NCI-H774 (cell line): ENCODE measurements at places on chromosomes 7 and 10.

- DNase-seq: no peak
These were observed 68.8 kb downstream of the PCGF5 start for GRCh38 chr10:91289305-91289704.

- no peak for DNase-seq
These were observed 48.0 kb upstream of the HMX3 start for GRCh38 chr10:123087786-123088185.

DNA sequence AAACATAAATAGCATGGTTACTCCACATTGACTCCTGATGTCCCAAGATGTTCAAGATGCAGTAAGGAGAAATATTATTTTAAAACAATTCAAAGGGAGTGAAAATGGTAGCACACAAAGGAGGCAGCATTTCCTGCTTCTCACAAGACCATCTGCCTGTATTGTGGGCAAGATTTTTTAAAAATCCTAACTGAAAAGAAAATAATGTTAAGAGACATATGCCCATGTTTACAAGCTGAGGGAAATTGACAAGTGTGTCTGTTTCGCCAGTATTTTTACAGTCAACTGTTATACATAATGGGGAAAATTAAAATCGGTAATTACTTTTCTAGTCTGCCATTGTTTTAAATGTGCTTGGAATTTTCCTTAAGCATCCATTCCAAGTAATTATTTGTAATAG lies 646.2 kb upstream of the C7orf33 start:
- DNase-seq: no peak

DNA sequence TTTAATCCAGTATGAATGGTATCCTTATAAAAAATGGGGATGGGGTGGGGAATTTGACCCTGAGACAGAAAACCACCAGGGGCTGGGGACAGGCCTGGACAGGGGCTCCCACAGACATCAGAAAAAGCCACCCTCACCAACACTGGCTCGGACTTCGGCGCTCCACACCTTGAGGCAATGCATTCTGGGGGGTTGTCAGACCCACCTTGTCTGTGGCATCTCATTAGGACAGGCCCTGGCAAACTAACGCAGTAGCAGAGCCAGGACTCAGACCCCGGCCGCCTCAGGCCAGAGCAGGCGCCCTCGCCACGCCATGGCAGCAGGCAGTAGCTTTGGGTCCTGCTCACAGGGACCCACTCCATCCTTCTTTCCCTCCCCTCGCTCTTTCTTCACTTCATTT lies 160.1 kb downstream of the CCDC3 start:
- DNase-seq: no peak

DNA sequence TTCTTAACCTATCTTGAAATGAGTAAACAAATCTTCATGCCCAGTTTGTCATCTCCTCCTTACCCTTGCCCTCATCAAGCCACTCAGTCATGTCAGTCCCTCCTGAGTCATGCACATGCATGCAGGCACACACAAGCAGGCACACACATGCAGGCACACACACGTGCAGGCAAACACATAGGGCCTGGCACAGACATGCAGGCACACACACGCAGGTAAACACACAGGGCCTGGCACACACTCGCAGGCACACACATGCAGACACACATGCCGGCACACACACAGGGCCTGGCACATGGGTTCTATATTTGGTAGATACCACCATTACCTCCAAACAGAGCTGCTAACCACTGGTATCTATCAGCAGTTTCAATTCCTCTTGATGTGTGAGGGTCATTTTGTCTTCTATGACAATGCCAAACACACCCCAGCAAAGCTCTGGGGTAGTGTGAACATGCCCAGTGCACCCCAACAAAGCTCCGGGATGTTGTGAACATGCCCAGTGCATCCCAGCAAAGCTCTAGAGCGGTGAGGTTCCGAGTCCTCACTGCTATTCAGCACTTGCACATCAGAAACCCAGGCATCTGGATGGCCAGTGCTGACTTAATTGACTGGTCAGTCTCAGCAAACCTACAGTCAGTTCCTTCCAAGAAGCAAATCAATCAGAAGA lies 563.8 kb downstream of the PTPRN2 start:
- no peak for DNase-seq

DNA sequence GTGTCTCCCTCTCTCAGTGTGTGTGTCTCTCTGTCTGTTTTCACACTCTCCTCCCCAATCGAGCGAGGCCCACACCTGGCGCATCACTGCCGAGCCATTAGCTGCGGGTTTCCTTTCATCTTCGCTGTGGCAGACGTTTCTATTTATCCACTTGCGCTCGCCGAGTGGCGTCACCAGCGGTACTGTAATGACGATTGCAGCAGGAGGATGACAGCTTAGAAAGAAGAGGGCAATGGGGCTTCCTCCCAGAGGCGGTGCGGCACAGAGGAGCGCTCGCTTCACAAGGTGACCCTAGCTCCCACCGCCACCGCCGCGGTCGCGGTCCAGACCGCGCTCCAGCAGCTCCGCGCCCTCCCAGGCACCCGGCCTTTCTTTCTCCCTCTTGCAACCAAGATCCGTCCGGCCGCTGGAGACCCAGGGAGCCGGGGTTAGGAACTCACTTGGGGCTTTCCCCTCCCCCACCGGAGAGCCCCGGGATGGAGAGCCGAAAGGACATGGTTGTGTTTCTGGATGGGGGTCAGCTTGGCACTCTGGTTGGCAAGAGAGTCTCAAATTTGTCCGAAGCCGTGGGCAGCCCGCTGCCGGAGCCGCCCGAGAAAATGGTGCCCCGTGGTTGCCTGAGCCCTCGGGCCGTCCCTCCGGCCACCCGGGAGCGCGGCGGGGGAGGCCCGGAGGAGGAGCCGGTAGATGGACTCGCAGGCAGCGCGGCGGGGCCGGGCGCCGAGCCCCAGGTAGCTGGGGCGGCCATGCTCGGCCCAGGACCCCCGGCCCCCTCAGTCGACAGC lies at the start of gene EVX1:
Gene EVX1, plus strand, starts transcription at position 248 of the 785 bp plus-strand sequence. Its CDS starts 229 bp downstream, at position 477.
- no peak for DNase-seq

DNA sequence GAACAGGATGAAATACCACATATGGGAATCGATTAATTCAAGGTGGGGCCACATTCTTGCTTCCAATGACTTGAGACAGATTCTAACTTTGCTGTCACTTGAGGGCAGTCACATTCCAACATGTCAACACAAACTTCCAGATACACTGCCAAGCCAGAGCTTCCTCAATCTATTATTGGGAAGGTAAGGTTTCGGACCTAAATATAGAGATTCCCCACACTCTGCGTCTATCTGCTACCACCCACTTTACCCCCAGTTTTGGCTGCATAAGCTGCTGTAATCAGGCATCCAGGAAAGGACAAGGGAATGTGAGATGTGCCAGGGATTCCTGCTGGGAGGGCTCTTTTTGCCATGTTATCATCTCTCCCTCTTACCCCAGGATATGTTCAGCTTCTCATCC lies 20.5 kb upstream of the DGKI start:
- no peak for DNase-seq

GRCh38 chr7:157830331-157830730 lies 493.5 kb downstream of the DNAJB6 start:
- DNase-seq: peak; percentile 58

- no peak for DNase-seq
These were observed 124.4 kb upstream of the ITGB1 start for GRCh38 chr10:33082373-33082895.

DNA sequence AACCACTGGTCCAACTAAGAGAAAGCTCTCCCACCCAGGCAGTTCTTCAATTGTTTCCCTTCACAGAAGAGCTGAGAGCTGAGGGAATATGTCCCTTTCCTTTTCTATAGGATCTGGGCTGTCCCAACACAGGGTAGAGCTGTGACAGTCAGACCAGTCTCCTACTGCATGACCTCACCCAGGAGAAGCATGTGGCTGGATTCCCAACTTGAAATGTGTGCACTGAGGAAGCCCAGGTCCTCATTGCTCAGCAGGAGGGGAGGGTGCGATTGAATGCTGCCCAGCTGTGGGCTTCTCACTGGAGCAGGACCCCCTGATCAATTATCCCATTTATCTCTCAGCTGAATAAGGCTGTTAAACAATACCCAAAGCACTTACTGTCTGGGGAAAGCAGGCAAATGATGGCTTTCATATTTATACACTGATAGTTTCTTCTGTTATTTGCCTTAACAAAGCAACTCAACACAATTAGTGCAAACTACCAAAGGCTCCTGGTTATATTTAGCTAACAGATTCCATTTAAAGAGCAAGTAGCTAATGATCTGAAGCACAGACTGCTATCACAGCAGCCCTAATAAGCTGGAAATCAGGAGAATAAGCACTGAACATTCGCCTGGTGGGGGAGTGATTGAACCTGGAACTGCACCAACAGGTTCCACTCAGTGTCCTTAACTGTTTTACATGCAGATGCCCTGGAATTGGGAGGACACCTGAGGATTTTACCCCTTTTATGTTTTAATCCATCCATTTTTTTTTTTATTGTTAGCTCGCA lies 508.8 kb downstream of the CCSER2 start:
- DNase-seq: no peak

- DNase-seq: no peak
These were observed 127.4 kb upstream of the TEX47 start for GRCh38 chr7:88922944-88923343.

DNA sequence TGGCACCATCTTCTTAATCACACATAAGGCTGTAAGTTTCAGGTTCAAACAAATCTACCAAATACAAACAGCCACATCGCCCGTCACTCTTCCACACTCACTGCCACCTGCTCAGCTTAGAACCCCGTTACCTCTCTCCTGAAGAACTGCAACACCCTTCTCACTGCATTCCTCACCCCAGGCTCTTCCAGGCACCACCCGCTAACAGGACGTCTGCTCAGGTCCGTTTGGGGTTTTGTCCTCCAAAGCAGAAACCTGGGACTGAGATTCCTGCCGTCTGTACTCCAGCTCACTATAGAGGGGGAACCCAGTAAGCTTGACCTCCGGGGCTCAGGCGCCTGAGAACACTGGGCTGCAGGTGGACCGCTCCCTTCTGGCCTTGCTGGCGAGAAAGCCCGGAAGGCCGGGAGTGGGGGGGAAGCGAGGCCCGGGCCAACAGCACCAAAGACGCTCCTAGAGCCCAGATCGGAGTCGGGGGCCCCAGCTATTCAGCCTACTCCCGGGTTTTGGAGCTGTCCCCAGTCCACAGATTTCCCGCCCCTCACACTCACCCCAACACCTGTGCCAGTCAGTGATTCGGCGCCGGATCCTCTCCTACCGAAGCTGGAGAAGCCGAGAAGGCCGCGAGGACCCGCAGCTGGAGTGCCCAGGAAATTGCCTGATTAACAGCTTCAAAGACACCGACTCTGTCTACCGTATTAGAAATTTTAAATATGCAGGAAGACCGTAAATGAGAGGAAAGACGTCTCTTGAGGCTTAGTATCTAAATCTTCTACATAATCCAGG lies at the start of gene AP3M1:
Gene AP3M1, minus strand, starts transcription at position 625 of the 786 bp plus-strand sequence. CDS start 12,449 bp downstream, outside the sequence.
- peak; percentile 92 for DNase-seq

DNA sequence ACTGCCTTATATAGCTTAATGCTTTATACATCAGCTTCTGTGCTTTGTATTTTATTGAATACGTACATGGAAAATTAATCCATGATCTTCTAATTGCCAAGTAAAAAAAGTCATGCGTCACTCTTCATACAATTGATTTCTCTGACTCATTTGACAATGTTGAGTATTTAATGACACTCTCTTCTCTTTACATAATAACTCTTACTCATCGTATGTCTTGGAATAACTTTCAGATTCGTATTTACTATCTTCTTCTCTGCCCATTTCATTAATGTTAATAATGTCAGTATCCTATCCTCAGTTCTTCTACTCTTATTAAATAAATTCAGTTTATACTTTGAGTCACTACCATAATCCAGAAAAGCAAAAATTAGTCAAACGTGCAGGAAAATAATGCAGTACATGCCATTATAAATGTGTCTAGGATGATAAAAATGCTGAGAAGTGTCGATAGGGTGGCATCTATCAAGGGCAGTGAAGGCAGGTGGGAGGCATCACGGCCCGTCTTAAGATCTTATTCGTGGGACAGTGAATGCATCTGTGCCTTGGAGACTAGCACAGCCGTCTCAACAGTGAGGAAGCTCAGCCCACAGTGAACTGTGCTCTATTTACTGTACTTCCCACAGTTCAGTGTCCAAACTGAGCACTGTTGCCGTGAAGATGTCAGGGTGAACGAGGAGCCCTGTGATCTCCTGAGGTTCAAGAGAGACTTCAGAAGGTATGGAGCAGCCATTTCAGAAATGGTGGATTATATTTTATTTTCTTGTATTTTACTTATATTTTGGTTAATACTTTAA lies 39.8 kb upstream of the AKR1E2 start:
- DNase-seq: no peak

- DNase-seq: no peak
These were observed 79.9 kb downstream of the PRKAG2 start for GRCh38 chr7:151796871-151797537.

DNA sequence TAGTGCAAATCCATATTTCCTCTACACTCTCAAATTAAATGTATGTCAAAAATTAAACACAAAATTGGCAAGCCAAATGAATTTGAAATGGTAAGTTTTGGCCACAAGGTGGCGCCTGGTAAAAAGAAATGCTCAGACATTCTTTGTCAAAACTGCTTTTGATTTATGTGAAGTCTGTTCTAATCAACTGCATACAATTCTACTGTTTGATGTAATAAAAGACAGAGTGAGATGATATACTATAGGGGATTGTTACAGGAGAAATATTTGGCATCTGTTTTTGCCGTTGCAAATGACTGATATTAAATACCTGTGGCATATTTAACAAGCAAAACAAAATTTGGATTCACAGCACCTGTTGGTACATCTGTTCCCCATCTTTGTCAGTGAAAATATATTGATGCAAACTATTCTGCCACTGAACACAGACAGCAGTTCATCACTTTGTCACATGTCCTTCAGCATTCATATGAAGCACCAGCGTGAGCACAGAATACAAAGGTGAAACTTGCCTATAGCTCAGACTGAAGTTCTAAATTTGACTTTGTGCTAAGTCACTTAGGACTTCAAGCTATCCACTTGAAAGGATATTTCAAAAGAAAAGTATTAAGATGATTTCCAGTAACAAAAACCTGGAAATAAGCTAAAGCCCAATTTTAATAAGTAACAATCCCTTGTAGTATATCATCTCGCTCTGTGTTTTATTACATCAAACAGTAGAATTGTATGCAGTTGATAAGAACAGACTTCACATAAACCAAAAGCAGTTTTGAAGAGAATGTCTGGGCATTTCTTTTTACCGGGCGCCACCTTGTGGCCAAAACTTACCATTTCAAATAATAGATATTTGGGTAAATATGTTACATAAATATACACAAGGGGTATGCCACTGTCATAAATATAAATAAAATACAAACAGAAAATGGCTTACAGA lies 10.2 kb upstream of the CH25H start:
- peak; percentile 6 for DNase-seq

GRCh38 chr10:112148331-112148730 lies 35.2 kb downstream of the GPAM start:
- no peak for DNase-seq

GRCh38 chr10:22618078-22618785 lies 96.1 kb downstream of the PIP4K2A start:
- no peak for DNase-seq
